Purkinje cell (primary cell): ENCODE measurements at places on chromosomes 3 and 15. TPM values are rescaled to one million over a fixed set of nuclear protein-coding genes. Genes with fewer than 3 reads are reported as not detected.

Gene RTP1
- polyA plus RNA-seq: 2.0 TPM in 1 of 2 replicates, not detected in the other

Gene MRAS
- 22.5 and 24.3 TPM in 2 replicates for polyA plus RNA-seq

Gene NR1I2
- polyA plus RNA-seq: 0.31 TPM in 1 of 2 replicates, not detected in the other

Gene KIF7
- polyA plus RNA-seq: 0.25 and 0.85 TPM in 2 replicates

Gene CPB1
- polyA plus RNA-seq: 3.0 TPM in 1 of 2 replicates, not detected in the other

Gene MAGI1
- 10.8 and 16.4 TPM in 2 replicates for polyA plus RNA-seq

Gene CD200
- polyA plus RNA-seq: 27.4 and 59.0 TPM in 2 replicates

Gene SHC4
- polyA plus RNA-seq: 0.06 and 2.9 TPM in 2 replicates

Gene SLC24A5
- 0.47 TPM in 1 of 2 replicates, not detected in the other for polyA plus RNA-seq

Gene CLDN16
- polyA plus RNA-seq: not detected in 2 replicates

Gene HIGD2B
- polyA plus RNA-seq: not detected in 2 replicates

Gene ENTPD3
- polyA plus RNA-seq: 2.9 TPM in 1 of 2 replicates, not detected in the other

Gene NIT2
- polyA plus RNA-seq: 47.2 and 73.1 TPM in 2 replicates

Gene SLC9C1
- polyA plus RNA-seq: not detected in 2 replicates

Gene SV2B
- polyA plus RNA-seq: 2.0 and 24.1 TPM in 2 replicates

Gene MYO5C
- 2.6 and 4.4 TPM in 2 replicates for polyA plus RNA-seq
